Osteocyte (in vitro differentiated cells): ENCODE measurements at places on chromosomes 5 and 9. TPM values are rescaled to one million over a fixed set of nuclear protein-coding genes. Genes with fewer than 3 reads are reported as not detected.

The NUDCD2 gene
- total RNA-seq: 25.1 and 30.0 TPM in 2 replicates

DNA sequence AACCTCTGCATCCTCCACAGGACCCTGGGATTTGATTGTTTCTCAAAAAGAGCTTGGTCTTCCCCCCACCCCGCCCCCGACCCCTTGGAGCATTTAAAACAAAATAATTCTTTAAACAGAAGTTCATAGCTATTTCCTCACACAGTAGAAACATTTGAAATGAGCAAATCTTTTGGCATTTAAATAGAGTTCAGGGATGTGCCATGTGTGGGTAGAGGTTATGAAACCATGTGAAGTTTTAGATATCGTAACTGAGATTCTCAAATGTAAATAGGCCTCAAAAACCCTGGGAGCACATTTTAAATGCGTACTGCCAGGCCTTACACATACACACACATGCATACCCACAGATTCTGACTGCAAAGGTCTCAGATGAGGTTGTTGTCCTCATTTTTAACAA lies 66.5 kb downstream of the EPB41L4B start:
- H3K4me1 ChIP-seq: peaks cover 64% of the 10 kb centered on the region
- H3K27me3 ChIP-seq: no peaks in the 10 kb centered on the region
- no peak for DNase-seq
- peaks cover 6% of the 10 kb centered on the region for H3K36me3 ChIP-seq

- H3K27me3 ChIP-seq: no peaks in the 10 kb centered on the region
- H3K4me3 ChIP-seq: no peak overlapping the region
- no peak for DNase-seq
- H3K27ac ChIP-seq: no peak overlapping the region
- H3K36me3 ChIP-seq: no peaks in the 10 kb centered on the region
Observed at GRCh38 chr5:4804691-4805360, 335.3 kb upstream of the ADAMTS16 start.

DNA sequence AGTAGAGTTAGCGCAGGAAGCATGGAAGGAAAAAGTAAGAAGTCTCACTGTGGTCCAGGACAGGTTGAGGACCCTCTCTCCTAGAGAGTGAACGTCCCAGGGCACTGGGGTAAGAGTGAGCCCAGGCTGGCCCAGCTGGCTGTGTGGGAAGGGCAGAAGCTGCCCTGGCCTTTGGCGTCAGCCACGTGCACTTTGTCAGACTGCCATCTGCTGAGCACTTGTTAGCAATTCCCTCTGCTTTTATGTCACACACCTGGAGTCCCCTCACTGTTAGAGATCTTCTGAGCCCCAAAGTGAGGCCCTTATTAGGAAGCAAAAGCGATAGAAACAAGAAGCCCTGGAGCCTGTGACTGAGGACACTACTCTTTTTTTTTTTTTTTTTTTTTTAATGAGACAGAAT lies 79.1 kb downstream of the UGCG start:
- no peak overlapping the region for H3K27ac ChIP-seq
- H3K4me1 ChIP-seq: peaks cover 7% of the 10 kb centered on the region
- no peak for DNase-seq
- H3K27me3 ChIP-seq: no peaks in the 10 kb centered on the region
- H3K36me3 ChIP-seq: no peaks in the 10 kb centered on the region

DNA sequence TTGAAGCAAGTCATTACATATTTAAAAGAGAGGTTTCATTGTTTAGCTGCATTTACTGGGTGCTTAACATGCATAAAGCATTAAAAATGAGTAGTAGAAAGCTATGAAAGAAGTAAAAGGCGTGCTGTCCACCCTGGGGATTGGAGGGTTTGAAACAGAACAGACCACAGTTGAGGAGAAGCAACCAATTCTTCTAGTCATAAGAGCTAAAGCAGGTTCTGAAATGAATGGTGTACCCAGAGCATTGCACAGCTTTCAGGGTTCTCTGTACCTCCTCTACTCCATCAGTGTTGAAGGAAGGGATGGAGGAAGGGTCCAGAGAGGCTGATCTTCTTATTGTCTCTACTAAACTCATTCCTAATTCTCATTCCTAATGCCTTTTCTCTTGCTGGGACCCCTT lies 68.9 kb downstream of the SH3RF2 start:
- H3K4me1 ChIP-seq: peaks cover 4% of the 10 kb centered on the region
- H3K36me3 ChIP-seq: no peaks in the 10 kb centered on the region
- H3K27me3 ChIP-seq: no peaks in the 10 kb centered on the region
- DNase-seq: no peak

DNA sequence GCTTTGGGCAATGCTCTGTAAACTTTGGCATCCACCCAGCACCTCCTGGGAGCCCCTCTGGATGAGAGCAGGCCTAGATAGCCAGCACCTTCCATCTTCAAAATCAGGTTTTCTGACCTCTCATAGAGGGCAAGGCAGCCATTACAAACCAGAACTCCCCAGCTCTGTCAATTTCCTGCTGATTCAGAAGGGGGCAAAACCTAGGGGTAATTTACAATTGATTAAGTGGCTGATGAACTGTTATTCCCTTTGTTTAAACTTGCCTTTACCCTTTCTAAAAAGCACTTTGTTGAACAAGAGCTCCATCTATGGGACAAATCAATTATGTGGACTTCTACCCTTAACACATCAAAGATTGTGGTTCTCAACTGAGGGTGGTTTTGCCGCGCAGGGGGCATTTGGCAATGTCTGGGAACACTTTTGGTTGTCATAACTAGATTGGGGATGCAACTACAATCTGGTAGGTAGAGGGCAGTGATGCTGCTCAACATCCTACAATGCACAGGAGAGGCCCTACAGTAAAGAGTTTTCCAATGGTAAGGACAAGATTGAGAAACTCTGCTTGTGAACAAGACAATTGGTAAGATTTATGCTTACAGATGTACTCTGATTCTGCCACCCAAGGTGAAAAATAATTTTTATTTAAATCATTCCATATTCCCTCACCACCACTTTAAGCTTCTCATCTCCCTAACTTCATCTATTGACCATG lies 184.1 kb downstream of the MARCHF11 start:
- H3K4me1 ChIP-seq: peaks cover 12% of the 10 kb centered on the region
- H3K27me3 ChIP-seq: peaks cover 28% of the 10 kb centered on the region
- no peak overlapping the region for H3K27ac ChIP-seq
- DNase-seq: no peak

The PCDHGA1 gene
- 0.13 TPM in 1 of 2 replicates, not detected in the other for total RNA-seq

DNA sequence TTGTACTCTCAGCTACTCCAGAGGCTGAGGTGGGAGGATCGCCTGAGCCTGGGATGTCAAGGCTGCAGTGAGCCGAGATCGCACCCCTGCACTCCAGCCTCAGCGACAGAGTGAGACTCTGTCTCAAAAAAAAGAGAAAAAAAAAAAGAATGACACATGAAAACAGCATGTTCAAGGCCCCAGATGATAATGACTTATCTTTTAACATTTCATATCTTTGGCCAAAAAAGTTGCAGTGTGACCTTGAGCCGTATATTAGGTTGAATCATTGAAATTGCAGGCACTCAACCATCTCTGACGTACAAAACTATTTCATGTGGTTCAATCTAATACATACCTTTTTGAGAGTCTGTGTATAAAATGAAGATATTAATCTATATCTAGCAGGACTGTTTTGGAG lies 79.1 kb upstream of the CPEB4 start:
- DNase-seq: no peak
- no peaks in the 10 kb centered on the region for H3K4me1 ChIP-seq
- no peaks in the 10 kb centered on the region for H3K36me3 ChIP-seq
- no peaks in the 10 kb centered on the region for H3K27me3 ChIP-seq
- H3K27ac ChIP-seq: no peak overlapping the region
- no peak overlapping the region for H3K4me3 ChIP-seq

- H3K27me3 ChIP-seq: no peaks in the 10 kb centered on the region
- no peak for DNase-seq
- H3K4me3 ChIP-seq: no peak overlapping the region
- H3K4me1 ChIP-seq: no peaks in the 10 kb centered on the region
- H3K27ac ChIP-seq: no peak overlapping the region
Observed at GRCh38 chr9:100206899-100207298, 107.9 kb downstream of the INVS start.

The PFN3 gene
- not detected in 2 replicates for total RNA-seq

- peaks cover 10% of the 10 kb centered on the region for H3K36me3 ChIP-seq
- no peaks in the 10 kb centered on the region for H3K27me3 ChIP-seq
- no peak for DNase-seq
- H3K27ac ChIP-seq: peak overlapping the region; percentile 17
Observed at GRCh38 chr5:137372016-137372772, 126.9 kb downstream of the SPOCK1 start.

DNA sequence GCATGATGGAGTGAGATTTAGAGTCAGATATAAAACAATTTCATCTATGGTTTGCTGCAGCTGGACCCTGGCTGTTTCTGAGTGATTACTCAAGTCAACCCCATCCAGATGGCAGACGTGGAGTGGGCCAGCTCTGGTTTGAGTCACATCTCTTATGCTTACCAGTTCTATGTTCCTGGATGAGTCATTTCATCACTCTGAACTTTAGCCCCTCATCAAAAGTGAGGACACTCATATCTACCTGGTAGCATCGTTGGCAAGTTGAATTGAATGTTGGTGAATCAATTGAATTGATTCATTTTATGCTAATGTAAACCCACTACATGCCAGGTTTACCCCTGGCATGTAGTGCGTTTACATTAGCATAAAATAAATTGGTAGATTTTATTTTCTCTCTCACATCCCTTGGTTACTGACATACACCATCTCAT lies 176.4 kb downstream of the FGF18 start:
- DNase-seq: peak; percentile 10
- H3K4me3 ChIP-seq: no peak overlapping the region
- no peak overlapping the region for H3K27ac ChIP-seq
- no peaks in the 10 kb centered on the region for H3K4me1 ChIP-seq
